Large intestine (tissue), 12 donors: ENCODE measurements at places on chromosomes 5 and 9.
A peak's percentile ranks its signal among the peaks of the same experiment; 100 is the strongest.

DNA sequence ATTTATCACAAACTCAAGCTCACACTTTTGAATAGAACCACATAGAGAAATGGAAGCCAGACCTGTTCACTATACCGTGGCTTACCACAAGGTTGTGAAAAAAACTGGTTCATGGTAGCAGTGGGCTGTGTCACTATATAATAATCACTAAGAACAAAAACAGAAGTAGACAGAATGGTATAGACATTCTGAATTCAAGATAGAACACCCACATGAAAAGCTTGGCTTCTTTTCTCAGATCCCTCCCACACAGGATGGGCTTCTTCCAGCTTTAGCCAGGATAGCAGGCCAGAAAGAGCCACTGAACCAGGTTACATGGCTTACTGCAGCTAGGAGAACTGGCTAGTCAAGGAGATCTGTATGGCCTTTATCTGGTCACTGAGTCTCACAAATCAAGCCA is 6.1 kb upstream of the NRG2 start:
- peaks cover 38% of the 10 kb centered on the region for H3K27me3 ChIP-seq
- no peak overlapping the region for H3K4me3 ChIP-seq
- no peak overlapping the region for H3K27ac ChIP-seq
- H3K36me3 ChIP-seq: no peaks in the 10 kb centered on the region
- no peaks in the 10 kb centered on the region for H3K4me1 ChIP-seq

DNA sequence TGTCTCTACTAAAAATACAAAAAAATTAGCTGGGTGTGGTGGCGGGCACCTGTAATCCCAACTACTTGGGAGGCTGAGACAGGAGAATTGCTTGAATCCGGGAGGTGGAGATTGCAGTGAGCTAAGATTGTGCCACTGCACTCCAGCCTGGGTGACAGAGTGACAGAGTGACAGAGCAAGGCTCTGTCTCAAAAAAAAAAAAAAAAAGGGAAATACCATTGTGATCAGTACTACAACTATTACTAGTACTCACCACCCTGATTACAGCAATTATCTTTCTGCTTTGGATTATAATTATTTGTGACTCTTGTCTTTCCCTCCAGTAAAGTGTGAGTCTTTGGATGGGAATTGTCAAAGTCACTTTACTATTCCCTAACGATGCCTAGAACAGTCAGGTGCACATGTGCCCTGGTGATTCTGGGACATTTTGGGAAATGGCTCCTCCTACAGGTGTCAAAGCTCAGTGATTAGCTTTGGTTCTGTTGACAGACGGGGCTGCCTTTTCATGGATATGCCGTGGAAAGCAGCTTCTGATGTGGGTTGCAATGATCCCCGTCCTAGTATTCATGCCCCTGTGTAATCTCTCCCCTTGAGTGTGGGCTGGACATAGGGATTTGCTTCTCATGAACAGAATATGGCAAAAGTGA is 31.8 kb upstream of the FRRS1L start:
- no peaks in the 10 kb centered on the region for H3K4me1 ChIP-seq
- DNase-seq: no peak
- H3K4me3 ChIP-seq: no peak overlapping the region
- H3K27me3 ChIP-seq: no peaks in the 10 kb centered on the region
- H3K27ac ChIP-seq: no peak overlapping the region

DNA sequence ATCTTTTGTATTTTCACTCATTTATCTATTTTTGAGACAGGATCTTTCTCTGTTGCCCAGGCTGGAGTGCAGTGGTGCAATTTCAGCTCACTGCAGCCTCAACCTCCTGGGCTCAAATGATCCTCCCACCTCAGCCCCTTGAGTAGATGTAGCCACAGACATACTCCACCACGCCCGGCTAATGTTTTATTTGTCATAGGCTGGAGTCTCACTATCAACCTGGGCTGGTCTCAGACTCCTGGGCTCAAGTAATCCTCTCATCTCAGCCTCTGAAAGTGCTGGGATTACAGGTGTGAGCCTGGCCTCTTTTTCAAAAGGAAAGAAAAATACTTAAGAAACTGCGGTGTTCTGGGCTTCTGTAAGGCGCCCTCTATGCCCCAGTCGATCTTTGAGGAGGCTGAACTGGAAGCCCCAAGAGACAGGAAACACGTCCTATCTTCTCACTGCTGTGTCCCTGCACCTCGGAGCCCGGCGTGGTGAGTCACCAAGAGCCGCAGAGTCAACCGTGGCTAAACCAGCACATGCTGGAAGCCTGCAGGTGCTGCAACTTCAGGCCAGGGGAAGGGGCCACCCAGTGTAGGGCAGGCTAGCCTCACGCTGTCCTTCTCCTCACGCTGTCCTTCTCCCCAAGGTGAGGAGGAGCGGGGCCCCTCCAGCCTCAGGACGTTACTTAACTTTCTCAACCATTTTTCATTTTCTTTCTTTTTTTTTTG is 15.2 kb upstream of the LHX3 start:
- no peak for DNase-seq
- H3K4me3 ChIP-seq: no peak overlapping the region
- H3K36me3 ChIP-seq: peaks cover 56% of the 10 kb centered on the region
- H3K27ac ChIP-seq: no peak overlapping the region
- H3K4me1 ChIP-seq: no peaks in the 10 kb centered on the region

GRCh38 chr9:19465586-19466279 is 56.9 kb downstream of the ACER2 start:
- no peak overlapping the region for H3K27ac ChIP-seq
- H3K27me3 ChIP-seq: no peaks in the 10 kb centered on the region
- no peaks in the 10 kb centered on the region for H3K4me1 ChIP-seq
- no peak overlapping the region for H3K4me3 ChIP-seq

- H3K36me3 ChIP-seq: peaks cover 98% of the 10 kb centered on the region
- H3K4me1 ChIP-seq: no peaks in the 10 kb centered on the region
- H3K4me3 ChIP-seq: no peak overlapping the region
- no peak overlapping the region for H3K27ac ChIP-seq
- DNase-seq: no peak
Observed at GRCh38 chr9:121767171-121767769, 115.8 kb downstream of the DAB2IP start.

- no peak for DNase-seq
- H3K4me1 ChIP-seq: no peaks in the 10 kb centered on the region
- H3K27me3 ChIP-seq: no peaks in the 10 kb centered on the region
- H3K36me3 ChIP-seq: no peaks in the 10 kb centered on the region
- no peak overlapping the region for H3K27ac ChIP-seq
Observed at GRCh38 chr5:18544421-18544820, 910.2 kb downstream of the TAF11L14 start.

DNA sequence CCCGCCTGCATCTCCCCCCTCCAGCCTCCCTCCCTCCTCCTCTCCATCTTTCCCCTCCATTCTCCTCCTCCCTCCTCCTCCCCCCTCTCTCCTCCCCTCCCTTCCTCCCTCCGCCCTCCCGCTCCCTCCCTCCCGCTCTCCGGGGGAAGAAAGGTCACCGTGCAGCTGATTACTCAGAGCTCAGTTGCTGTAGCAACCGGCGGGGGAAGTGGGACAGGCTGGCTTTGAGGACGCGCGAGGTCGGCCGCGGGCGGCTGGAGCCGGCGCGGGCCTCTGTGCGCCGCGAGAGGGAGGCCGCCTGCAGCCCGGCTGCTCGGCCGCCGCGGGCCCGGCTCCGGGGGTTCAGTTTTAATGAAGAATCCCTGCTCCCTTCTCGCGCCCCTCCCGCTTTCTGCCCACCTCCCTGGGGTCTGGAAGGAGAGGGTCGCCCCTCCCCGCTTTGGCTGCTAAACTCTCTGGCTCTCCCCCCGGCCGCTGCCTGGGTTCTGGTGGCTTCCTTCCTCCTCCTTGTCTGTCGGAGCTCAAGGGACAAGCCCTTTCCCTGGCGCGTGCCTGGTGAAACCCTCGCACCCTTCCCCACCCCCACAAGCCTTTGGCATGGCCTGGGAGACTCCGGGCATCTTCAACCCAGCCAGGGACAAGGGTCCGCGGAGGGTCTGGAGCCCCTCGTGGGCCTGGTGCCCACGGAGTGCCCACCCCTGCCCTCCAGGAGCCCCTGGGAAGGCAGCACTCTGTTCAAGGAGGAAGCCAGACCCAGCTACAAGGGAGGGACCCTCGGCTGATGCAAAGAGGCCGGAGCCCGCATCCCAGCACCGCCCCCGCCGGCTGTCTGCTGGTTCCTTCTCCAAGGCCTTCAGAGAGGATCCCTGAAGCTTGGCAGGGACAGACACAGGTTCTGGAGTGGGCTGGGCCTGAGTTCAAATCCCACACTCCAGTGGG is 160.3 kb downstream of the C9orf50 start:
- peak overlapping the region; percentile 93 for H3K27ac ChIP-seq
- H3K27me3 ChIP-seq: no peaks in the 10 kb centered on the region
- H3K36me3 ChIP-seq: no peaks in the 10 kb centered on the region
- H3K4me3 ChIP-seq: peak overlapping the region; percentile 56

DNA sequence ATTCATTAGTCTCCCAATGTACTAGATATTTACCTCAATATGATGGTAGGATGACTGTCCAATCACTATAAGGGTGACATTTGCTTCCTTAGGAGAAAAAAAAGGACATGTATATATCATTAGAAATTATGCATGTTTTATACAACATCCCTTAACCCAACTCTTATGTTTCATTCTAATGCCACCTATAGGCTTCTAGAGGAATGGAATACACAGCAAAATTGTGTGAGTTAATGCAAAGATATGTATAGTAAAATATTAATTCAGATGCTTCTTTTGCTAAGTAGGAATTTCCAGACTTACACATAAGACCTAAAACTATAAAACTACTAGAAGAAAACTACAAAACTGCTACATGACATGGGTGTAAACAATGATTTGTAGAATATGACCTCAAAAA is 3.5 kb downstream of the PRXL2C start:
- H3K36me3 ChIP-seq: peaks cover 11% of the 10 kb centered on the region
- no peak overlapping the region for H3K27ac ChIP-seq
- H3K4me3 ChIP-seq: no peak overlapping the region
- H3K4me1 ChIP-seq: no peaks in the 10 kb centered on the region

GRCh38 chr9:84583866-84584265 is 85.7 kb upstream of the NTRK2 start:
- no peak overlapping the region for H3K27ac ChIP-seq
- H3K4me3 ChIP-seq: no peak overlapping the region
- no peak for DNase-seq
- no peaks in the 10 kb centered on the region for H3K27me3 ChIP-seq

DNA sequence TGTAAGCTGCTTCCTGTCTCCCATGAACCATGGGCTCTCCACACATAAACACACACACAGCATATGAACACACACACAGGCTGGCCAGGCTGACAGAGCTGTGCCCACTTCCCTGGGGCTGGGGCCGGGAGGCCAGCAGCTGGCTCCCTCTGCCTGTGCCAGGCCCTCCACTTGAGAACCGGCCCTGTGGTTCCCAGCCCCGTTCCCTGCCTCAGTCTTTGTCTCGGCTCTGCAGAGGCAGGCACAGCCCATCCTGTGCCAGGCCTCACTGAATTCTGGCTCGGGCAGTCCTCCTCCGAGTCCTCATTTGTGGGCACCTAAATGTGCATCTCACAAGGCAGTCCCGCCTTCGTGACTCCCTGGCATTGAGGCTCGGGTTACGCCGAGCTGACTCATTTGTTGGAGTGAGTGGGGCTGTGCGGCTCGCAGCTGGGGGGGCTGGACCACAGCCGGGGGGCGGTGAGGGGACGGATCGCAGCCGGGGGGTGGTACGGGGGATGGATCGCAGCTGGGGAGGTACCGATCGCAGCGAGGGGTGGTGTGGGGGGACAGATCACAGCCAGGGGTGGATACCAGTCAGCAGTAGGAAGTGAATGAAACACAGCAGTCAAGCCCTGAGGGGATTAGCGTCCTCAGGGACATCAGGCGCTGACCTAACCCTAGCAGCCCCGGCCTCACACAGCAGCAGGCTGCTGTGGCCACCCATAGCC is 72.3 kb downstream of the PSMB7 start:
- no peaks in the 10 kb centered on the region for H3K27me3 ChIP-seq
- H3K4me1 ChIP-seq: peaks cover 4% of the 10 kb centered on the region
- H3K27ac ChIP-seq: no peak overlapping the region
- no peak overlapping the region for H3K4me3 ChIP-seq

- no peak overlapping the region for H3K27ac ChIP-seq
- H3K27me3 ChIP-seq: no peaks in the 10 kb centered on the region
- no peaks in the 10 kb centered on the region for H3K36me3 ChIP-seq
- DNase-seq: no peak
- H3K4me1 ChIP-seq: no peaks in the 10 kb centered on the region
- no peak overlapping the region for H3K4me3 ChIP-seq
Observed at GRCh38 chr9:99021512-99021911, 77.8 kb downstream of the COL15A1 start.

- no peak for DNase-seq
- no peak overlapping the region for H3K4me3 ChIP-seq
- H3K27ac ChIP-seq: no peak overlapping the region
- no peaks in the 10 kb centered on the region for H3K36me3 ChIP-seq
Observed at GRCh38 chr9:69535286-69535832, 136.8 kb downstream of the APBA1 start.

DNA sequence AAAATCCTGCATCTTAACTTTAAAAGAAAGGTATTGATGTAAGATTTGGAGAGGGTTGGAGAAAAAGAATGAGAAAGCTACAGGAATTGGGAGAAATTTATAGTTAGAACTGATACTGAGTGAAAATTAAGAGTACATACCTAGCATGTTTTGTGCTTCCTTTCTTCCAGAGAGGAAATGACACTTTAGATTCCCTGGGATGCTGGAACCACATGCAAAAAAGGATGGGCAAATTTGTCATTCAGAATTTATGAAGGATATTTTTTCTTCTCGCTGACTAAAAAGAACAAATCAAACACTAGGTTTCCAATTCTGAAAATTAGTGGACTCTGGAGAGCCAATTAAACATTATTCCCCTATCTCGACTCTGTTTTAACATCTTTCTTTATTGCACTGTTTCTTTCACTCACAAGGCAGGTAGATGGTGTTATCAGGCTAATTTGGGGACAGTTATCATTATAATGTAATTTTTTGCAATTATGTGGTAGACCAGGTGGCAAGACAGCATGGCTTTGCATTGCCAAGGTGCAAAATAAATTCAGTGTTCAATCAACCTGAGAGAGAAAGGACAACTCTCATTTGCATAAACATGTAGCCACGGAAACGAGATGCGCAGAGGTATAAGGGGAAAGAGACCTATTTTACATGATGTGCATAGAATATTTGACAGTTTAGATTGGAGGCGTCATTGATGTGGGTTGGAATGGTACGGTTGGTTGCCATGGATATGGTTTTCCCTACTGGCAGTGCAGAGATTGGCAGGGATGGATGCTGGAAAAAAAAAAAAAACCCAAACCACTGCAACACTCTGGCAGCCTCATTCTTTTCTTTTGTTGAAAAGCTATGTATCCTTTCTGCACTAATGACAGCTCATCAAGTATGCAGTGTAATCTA is 320.4 kb upstream of the CCNH start:
- no peak overlapping the region for H3K27ac ChIP-seq
- no peaks in the 10 kb centered on the region for H3K27me3 ChIP-seq
- H3K4me1 ChIP-seq: no peaks in the 10 kb centered on the region
